ENCODE measurements at places on chromosomes 6 and 20. TPM values are rescaled to one million over a fixed set of nuclear protein-coding genes. Genes with fewer than 3 reads are reported as not detected.
A peak's percentile ranks its signal among the peaks of the same experiment; 100 is the strongest.

DNA sequence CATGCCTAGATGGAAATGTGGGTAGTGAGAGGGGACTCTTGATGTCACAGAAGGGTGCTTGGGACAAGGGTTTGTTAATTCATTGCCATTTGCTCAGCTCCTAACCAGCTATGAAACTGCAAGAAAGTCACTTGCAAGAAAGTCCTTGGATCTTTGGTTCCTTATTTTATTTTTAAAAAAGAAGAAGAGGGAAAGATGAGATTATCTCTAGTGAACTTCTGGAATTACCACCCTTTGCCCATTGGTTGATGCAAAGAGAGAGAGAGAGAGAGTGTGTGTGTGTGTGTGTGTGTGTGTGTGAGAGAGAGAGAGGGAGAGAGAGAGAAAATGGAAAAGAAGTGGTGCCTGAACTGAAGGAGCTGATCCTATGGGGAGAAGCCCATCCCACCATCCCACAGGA, 4.6 kb upstream of the SFT2D1 start:
- peaks cover 9% of the 10 kb centered on the region for H3K27me3 ChIP-seq
- peaks cover under 1% of the 10 kb centered on the region for H3K36me3 ChIP-seq
- no peak overlapping the region for H3K27ac ChIP-seq
- no peak overlapping the region for H3K4me3 ChIP-seq
- H3K4me1 ChIP-seq = peaks cover 7% of the 10 kb centered on the region

- no peaks in the 10 kb centered on the region for H3K27me3 ChIP-seq
- H3K4me1 ChIP-seq = no peaks in the 10 kb centered on the region
- no peak overlapping the region for H3K4me3 ChIP-seq
- peaks cover 4% of the 10 kb centered on the region for H3K36me3 ChIP-seq
Observed at GRCh38 chr6:132167929-132168892, 217.0 kb upstream of the CCN2 start.

DNA sequence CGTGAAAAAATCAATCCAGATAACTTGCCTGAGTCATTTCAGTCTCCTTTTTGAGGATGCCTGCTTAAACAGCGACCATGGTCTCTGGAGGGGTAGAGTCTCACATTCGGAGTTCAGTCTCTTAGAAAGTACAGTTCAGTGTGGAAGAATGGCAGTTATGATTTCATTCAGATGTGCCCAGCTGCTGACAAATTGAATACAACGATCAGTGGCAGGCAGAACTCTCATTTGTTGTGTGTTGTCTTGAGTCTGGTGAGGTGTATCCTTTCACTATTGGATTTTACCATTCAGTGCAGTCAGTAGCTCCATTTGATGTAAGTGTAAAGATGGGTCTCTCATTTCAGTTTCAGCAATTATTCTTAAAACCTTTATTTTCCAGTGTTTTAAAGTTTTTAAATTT, 639 bp upstream of the TULP4 start:
- peaks cover 27% of the 10 kb centered on the region for H3K4me1 ChIP-seq
- H3K4me3 ChIP-seq = peak overlapping the region; percentile 3

- DNase-seq = no peak
- H3K4me3 ChIP-seq = no peak overlapping the region
- H3K27ac ChIP-seq = no peak overlapping the region
- no peaks in the 10 kb centered on the region for H3K27me3 ChIP-seq
- peaks cover 16% of the 10 kb centered on the region for H3K36me3 ChIP-seq
Observed at GRCh38 chr6:158118886-158119285, 49.2 kb downstream of the SERAC1 start.

Gene IL17F
- not detected for total RNA-seq

Gene ZNF334
- 1.8 TPM for total RNA-seq

DNA sequence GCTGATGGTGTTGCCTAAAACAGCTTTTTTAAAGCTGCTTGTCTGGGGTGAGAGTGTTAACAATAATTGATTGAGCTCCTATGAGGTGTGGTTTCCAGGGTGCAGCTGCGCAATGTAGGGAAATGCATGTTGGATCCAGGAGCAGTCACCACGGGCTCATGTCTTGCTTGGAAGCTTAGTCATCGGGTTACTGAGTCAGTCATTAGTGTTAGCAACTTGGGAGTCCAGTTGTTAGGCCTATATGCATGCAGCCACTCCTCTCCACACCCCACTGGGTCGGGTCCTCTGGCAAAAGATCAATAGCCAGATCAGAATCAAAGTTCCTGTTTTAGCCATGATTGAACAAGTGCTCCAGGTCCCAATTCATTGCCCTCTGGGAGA, 271.7 kb upstream of the CHD6 start:
- peaks cover 3% of the 10 kb centered on the region for H3K27me3 ChIP-seq
- no peaks in the 10 kb centered on the region for H3K4me1 ChIP-seq
- no peak overlapping the region for H3K27ac ChIP-seq
- H3K4me3 ChIP-seq = no peak overlapping the region
- no peak for DNase-seq
- peaks cover 6% of the 10 kb centered on the region for H3K36me3 ChIP-seq

Gene BTN1A1
- not detected for total RNA-seq

- H3K36me3 ChIP-seq = no peaks in the 10 kb centered on the region
- no peaks in the 10 kb centered on the region for H3K4me1 ChIP-seq
- H3K27me3 ChIP-seq = peaks cover 35% of the 10 kb centered on the region
- DNase-seq = no peak
Observed at GRCh38 chr6:33019372-33019771, 10.0 kb upstream of the HLA-DOA start.

All from HFFc6 (cell line).